ENCODE measurements at places on chromosomes 2 and 18.

- no peak for DNase-seq
Observed at GRCh38 chr2:65722028-65722778, 289.8 kb upstream of the SPRED2 start.

DNA sequence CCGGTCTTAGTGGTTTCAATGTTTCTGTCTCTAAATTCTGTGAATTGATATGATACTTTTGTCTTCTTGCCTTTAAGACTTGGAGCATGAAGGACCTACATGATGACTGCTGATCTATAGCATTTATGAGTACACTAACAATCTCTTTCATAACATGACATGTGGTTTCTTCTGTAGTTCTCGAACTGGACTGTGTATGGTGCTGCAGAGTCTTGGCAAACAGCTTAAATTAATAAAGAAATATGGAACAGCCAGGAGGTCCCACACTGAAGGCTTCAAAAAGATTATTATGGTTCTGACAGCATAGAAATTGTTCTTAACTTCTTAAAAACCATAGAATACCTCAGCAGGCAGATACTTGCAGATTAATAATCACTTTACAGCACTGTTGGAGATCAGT, 145.0 kb downstream of the DCC start:
- DNase-seq = no peak

DNA sequence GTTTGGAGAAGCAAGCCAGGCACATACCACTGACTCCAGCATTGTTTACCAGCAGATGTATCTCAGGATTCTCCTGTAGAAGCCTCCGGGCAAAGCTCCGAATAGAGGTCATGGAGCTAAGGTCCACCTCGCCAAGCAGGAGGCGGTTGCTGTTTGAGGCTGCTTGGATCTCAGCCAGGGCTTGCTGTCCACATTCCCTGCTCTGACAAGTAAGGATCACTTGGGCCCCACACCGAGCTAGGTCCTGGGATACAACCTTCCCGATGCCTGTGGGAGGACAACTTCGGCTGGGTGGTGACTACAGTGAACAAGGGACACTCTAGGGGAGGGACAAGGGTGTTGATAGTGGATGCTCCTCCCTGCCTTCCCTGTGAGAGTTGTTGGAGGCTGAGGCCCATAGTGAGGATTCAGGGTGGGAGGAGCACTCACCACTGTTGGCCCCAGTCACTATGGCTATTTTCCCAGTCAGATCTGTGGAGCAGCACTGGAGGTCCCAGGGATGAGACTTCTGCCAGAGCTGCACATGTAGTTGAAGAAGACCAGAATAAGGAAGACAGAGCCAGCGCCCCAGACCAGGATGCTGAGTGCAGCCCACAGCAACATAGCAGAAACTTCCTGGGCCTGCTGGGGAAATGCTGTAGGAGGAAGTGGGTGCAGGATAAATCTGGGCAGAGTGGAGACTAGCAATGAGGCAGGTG, 8.3 kb downstream of the C2orf81 start:
- DNase-seq = no peak

GRCh38 chr2:53786352-53786704, 425 bp downstream of the ASB3 start:
- no peak for DNase-seq

- no peak for DNase-seq
Observed at GRCh38 chr18:11996190-11996754, 15.0 kb downstream of the IMPA2 start.

GRCh38 chr2:186551323-186552050, 38.4 kb upstream of the ITGAV start:
- no peak for DNase-seq

- no peak for DNase-seq
Observed at GRCh38 chr2:239607517-239608191, 206.8 kb upstream of the HDAC4 start.

DNA sequence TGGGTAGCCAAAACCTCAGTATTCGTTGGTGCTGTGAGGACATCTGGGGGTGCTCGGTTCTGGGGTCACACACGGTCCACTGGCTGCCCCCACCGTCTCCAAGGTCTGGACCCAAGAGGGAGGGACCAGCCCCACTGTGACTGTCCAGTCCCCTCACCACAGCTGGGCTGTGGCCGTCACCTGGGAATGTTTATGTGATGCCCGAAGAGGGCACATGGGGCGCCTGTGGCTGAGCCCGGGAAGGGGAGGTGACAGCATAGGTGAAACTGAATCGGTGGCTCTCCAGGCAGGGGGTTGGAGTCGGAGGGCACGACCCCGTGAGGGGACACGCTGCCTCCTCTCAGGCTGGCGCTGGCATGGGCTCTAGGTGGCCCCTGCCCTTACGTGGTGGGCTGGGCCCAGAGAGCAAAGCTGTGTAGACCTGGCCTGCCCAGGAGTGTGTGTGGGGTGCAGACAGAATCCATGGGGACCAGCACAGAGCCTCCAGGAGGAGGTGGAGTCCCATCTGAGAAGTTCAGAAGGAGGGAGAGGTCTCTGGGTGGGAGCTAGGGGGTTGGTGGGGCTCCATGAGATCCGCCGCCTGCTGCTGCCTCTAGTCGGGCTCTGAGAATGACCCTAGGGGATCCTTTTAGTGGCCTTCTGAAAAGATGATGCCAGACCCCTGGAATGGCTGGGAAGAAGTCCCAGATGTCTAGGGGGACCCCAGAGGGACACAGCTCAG, 1.8 kb downstream of the BOK start:
- DNase-seq = peak; percentile 34

GRCh38 chr2:68689553-68690537, 44.8 kb upstream of the ARHGAP25 start:
- no peak for DNase-seq

- DNase-seq = no peak
Observed at GRCh38 chr2:98801286-98801685, 70.4 kb upstream of the MGAT4A start.

- DNase-seq = no peak
Observed at GRCh38 chr2:187826023-187826422, 271.8 kb upstream of the TFPI start.

DNA sequence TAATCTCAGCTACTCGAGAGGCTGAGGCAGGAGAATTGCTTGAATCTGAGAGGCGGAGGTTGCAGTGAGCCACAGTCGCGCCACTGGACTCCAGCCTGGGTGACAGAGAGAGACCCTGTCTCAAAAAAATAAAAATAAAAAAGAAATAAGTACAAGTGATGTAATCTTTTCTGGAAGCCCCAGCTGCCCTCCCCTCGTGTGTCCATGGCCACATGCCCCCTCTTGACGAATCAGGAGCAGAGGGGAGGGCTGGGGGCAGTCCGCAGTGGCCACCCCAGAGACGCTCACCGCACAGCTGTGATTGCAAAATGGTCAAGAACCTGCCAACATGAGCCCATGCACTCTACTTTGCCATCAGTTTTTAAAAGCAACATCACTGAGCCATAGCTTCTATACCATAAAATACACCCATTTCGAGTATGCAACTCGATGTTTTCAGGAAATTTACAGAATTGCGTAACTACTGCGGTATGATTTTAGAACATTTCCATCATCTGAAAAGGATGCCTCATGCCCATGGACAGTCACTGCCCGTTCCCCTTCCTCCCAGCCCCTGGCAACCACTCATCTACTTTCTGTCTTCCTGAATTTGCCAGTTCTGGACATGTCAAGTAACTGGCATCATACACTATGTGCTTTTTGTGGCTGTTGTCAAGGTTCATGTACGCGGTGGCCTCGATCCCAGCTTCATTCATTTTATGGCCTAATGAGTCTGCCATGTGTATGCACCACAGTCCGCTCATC, 88.1 kb downstream of the NDUFA10 start:
- no peak for DNase-seq

- peak; percentile 66 for DNase-seq
Observed at GRCh38 chr2:240452462-240453256, 17.2 kb downstream of the GPC1 start.

DNA sequence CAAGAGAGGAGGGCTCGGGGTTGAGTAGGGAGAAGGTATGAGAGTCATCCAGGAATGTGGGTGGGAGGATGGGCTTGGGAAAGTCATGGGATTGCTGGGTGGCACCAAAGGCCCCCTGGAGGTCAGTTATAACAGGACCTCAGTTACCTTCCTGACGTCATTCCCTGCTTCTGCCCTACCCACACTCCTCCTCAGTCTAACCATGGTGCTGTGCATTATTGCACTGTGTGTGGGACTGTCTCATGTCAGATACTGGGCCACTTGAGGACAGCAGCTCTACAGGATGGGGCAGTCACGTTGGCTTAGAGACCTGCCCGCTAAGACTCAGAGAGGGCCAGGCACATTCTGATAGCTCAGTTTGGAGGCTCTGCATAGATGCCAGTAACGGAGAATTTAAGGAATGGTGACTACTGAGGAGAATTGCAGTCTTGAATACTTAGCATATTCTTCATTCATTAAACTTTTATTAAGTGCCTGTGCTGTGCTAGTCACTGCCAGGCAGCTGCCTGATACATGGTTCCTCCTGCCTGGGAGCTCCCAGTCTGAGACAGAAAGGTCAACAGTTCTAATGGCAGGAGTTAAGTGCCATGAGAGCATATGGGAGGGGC, 90.5 kb downstream of the LAMA3 start:
- DNase-seq = no peak

DNA sequence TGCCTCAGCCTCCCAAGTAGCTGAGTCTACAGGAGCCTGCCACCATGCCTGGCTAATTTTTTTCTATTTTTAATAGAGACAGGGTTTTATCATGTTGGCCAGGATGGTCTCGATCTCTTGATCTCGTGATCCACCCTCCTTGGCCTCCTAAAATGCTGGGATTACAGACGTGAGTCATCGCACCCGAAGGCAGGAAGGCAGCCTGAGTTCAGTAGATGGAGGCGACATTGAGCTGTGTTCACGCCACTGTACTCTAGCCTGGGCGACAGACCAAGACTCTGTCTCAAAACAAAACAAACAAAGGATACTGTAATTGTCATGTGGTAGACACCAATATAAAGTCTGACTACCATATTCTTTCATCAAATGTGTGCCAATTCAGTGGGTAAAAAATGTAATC, 500.9 kb upstream of the DSEL start:
- no peak for DNase-seq

- no peak for DNase-seq
Observed at GRCh38 chr18:76948345-76948744, 126.0 kb downstream of the ZNF236 start.

GRCh38 chr18:44602845-44603244, 77.8 kb upstream of the SETBP1 start:
- no peak for DNase-seq

DNA sequence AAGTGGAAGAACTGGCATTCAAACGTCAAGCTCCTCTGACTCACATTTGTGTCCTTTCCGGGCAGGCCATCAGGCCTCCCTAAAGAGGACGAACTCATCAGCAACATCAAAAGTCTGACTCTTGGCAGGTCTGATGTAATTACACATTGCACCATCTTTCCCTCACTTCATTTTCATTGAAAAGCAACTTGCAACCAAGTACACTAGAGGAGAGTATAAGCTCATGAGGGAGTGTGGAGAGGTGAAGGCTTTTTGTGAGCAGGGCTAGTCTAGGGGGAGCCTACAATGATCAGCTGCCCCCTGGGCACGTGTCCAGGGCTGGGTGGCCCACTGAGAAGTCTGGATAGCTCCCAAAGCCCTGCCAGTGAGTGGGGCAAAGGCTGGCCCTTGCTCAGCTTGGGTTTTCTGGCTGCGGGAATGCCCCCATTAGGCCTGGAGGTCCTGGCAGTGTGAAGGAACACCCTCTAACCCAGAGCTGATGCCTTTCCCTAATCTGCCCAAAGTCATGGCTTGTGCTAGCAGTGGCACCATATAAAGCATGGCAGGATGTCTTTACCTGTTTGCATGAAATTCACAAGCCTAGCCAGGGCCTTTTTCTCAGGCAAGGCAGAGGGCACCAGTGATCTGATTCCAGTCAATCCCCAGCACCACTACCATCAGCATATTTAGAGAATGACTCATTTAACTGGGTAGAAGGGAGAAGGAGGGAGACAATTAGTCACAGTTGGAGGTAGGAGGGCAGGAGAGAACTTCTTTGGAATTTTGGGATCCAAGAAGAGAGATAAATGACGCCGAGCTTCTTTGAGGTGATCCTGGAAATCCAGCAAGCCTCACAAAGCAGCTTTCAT, 8.5 kb upstream of the DAW1 start:
- no peak for DNase-seq

GRCh38 chr2:107595285-107595684, 231.4 kb upstream of the RGPD4 start:
- no peak for DNase-seq

DNA sequence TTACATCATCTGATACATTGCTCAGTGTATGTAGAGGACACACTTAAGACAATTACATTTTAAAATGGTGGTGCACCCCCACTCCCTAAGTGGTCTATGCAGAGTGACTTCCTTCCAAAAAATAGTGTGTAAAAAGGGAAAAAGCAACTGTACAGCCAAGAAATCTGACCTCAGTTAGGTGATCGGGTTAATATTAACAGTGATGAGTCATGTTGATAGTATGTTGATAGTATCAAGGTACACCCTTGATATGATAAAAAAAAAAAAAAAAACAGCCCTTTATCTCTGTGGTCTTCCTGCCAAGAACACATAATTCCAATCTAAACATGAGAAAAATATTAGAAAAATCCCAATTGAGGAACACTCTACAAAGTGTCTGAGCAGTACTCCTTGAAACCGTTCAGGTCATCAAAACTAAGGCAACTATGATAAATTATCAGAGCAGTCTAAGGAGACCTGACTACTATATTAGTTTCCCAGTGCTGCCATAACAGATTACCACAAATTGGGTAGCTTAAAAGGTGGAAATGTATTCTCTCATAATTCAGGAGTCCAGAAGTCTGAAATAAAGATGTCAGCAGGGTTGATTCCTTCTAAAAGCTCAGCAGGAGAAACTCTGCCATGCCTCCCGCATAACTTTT, 171.9 kb downstream of the ARHGAP28 start:
- no peak for DNase-seq

- DNase-seq = no peak
Observed at GRCh38 chr2:234373060-234373459, 123.8 kb downstream of the ARL4C start.

DNA sequence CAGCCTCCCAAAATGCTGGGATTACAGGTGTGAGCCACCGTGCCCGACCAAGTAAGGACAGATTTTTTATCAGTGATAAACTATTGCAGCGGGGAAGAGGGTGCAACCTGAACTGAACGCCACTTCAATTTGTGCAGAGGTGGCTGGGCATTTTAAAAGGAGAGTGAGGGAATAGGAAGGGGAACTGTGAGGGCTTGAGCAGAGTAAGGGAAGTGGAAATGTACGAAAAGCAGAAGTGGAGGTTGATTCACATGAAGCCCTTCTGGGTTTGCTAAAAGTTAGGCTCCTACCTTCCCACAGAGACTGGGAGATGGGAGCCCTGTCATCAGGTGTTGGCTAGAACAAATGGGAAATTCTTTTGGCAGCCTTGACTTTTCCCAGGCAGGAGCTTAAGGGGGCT, 6.1 kb downstream of the STK11IP start:
- DNase-seq = peak; percentile 37

GRCh38 chr2:216430811-216431530, 18.7 kb downstream of the SMARCAL1 start:
- DNase-seq = no peak

Data from globus pallidus (tissue), 1 donor.